ENCODE measurements at places on chromosomes 6 and 20. TPM values are rescaled to one million over a fixed set of nuclear protein-coding genes. Genes with fewer than 3 reads are reported as not detected.
A peak's percentile ranks its signal among the peaks of the same experiment; 100 is the strongest.

DNA sequence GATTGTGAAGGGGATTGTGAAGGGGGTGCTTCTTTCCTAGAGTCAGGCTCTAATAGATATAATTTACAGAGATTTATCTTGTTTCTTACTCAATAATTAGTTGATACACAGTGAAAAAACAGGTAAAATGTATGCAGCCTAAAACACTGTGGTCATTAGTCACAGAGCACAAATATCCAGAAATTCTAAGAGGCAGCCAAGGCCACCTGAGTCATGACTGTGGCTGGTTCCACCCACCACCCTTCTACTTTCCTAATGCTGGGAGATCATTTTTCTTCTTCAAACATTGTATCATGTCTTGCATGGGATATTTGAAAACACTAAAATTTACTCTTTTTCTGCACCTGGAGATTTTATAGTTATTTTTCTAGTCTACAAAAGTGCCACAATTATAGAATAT lies 181.6 kb downstream of the OTOR start:
- no peak for DNase-seq

DNA sequence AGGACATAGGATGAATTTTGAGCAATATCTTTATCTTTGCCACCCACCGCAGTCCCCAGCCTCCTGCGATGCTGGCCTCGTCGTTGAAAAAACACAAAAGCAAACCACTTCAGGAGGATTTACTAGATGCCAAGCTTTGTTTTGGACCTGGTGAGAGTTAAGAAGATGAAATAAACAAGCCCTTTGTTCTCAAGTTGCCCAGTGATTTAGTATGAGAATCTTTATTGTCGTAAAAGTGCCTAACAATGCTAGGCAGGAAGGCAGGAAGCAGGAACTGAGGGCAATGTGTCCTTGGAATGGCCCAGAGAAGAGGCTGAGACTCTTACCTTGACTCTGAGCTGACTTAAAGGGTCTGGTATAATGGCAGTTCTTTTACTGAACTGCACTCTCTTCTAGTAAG lies 116.0 kb downstream of the TRMT11 start:
- no peak for DNase-seq

DNA sequence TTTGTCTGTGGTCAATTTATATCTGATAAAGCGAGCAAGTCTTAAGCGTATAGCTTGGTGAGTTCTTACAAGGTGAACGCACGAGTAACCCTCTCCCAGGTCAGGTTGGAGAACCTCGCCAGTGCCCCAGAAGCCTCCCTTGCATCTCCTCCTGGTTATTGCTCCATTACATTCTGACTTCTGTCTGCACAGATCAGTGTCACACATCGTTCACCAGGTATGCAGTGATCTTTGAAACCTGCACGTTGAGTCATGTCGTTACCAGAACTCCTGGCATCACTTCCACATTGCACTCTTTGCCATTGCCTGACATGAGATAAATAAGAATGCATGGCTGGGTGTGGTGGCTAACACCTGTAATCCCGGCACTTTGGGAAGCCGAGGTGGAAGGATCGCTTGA lies 44.2 kb downstream of the AKAP12 start:
- DNase-seq: no peak

- DNase-seq: no peak
Observed at GRCh38 chr6:54541541-54541940, 233.3 kb downstream of the TINAG start.

DNA sequence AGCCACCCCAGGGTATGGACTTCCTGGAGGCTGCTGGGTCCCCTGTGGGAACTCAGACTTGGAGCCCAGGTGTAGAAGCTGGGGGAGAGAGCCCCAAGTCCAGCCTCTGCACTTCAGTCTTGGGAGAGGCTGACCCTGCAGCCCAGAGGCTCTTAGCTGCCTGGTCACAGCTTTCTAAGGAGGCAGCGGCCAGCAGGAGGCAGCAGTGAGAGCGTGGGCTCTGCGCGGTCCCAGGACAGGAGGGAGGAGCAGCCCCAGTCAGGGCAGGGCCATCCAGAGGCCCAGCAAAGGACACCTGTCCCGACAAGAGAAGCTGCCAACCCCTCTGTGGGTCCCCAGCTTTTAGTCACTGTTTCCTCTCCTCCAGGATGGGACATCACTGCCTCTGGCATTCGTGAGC lies 9.4 kb downstream of the TREML2 start:
- DNase-seq: peak; percentile 6

- DNase-seq: no peak
Observed at GRCh38 chr6:139628270-139628669, 253.8 kb upstream of the CITED2 start.

DNA sequence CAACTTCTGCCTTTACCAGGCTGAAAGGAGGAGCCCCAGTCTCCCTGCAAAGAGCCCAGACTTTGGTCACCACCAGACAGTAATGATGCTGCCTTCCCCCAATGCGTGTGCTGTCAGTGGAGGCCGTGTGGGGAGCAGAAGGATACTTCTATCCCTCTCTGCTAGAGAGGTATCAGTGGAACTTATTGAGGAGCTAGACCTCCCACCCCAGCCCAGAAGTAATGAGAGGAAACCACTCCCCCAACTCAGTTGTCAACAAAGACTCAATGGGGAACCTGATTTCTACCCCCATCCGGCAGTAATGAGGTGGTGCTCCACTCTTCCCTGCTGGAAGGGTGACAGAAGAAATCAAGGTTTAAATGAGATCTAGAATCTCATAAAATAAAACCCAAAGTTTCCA lies 4.4 kb upstream of the WFDC8 start:
- no peak for DNase-seq

DNA sequence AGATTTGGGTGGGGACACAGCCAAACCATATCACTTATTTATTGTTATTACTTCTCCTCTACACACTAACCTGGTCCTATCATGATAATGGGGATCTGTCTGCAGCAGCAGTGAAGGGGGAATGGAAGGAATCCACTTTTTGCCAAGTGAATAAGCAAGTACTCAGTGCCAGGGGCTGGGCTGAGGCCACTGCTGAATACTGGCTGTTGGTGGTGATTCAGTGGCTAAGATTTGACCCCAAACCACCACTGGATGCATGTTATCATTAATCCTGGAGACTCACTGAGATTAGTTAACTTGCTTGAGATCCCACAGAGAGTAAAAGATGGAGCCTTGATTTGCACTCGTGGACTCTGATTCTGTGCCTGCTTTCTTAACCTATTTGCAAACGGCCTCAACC lies 127.7 kb downstream of the TSHZ2 start:
- DNase-seq: no peak

GRCh38 chr6:80143419-80143937 lies 37.0 kb downstream of the BCKDHB start:
- DNase-seq: peak; percentile 75

C4A gene
- 6.0 TPM for total RNA-seq

MLN gene
- not detected for total RNA-seq

UBE2C gene
- total RNA-seq: 13.5 TPM

PDSS2 gene
- total RNA-seq: 8.4 TPM
